H54 (cell line): ENCODE measurements at places on chromosomes 5 and 9.
A peak's percentile ranks its signal among the peaks of the same experiment; 100 is the strongest.

GRCh38 chr9:91408475-91408874 lies 15.2 kb downstream of the NFIL3 start:
- no peak for DNase-seq

DNA sequence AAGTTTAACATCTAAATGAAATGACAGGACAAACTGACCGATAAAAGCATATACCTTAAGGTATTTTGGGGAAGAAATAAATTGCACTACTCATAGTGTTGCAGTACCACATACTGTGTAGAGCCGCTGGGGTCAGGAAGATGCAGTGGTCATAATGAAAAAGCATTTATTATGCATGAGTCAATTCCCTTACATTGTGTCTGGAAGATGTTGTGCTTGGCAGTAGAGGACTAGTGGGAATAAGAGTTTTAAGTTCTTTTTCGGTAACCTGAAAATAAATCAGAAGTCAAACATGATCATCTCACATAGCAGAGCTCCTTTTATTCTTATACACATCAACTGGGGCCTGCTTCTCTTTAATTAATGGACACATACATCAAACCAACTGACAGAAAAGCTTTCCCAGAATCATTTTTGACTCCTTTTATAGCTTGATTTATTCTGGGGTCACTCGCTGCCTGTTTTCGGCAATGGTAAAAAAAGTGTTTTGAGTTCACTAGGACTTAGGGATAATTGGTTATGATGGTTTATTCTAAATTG lies 262.5 kb upstream of the CHD1 start:
- DNase-seq = no peak

GRCh38 chr5:69265931-69266330 lies 31.2 kb downstream of the CDK7 start:
- DNase-seq = no peak

GRCh38 chr5:584846-585245 lies 27.3 kb upstream of the CEP72 start:
- DNase-seq = no peak

- DNase-seq = no peak
Observed at GRCh38 chr5:127072861-127073846, at the start of gene C5orf63. TSS of gene C5orf63 (minus strand) at chr5:127073502. CDS start at chr5:127058995, 14,507 bp downstream.

GRCh38 chr9:126511411-126511810 lies 102.3 kb upstream of the LMX1B start:
- no peak for DNase-seq

DNA sequence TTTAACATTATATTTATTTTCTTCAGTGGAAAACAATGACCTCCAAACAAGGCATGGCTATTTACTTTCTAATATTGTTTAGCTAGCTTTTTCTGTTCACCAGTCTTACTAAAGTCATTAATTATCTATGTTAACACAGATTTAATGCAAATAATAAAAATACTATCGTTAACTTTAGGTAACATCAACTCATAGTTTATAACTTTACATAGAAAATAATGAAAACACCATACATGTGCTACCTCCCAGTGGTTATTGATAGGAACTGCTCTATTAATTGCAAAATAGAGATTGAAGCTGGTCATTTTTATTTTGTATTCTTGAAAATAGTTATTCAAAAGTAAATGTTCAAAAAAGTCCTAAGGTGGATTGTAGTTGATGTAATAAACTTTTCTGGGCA lies 78.3 kb upstream of the HCN1 start:
- no peak for DNase-seq

DNA sequence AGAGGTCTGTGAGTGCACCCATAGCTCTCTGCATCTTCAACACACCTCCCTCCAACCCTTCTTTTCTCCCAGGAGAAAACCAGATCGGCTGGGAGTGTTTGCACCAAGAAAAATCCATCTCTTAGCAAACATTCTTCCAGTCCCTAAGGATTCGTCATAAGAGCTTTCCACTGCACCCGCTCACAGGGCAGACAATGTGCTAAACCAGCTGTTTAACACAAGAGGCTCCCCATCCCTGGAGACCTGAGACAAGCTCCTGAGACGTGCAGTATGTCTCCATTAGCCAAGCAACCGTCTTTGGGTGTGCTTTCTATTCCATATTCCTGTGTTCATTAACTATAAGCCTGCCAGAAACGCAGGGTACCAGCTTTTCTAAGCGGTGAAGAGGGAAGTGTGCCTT lies 93.6 kb upstream of the ZNF462 start:
- no peak for DNase-seq

DNA sequence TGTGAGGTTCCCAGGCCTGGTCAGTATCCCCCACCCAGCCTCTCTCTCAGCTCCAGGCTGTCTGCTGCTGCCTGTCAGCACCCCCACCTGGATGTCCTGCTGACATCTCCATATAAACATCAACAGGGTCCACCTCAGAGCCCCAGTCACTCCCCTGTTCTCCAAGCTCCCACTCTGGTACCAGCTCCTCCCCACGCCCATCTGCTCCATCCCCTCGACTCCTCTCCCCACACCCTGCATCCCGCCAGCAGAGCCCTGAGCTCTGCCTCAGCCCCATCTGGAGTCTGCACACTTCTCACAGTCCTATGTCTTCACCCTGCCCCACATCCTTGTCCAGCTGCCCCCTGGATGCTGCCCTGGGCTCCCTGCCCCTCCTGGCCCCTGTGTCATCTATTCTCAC lies 67.7 kb upstream of the LRRTM2 start:
- no peak for DNase-seq

DNA sequence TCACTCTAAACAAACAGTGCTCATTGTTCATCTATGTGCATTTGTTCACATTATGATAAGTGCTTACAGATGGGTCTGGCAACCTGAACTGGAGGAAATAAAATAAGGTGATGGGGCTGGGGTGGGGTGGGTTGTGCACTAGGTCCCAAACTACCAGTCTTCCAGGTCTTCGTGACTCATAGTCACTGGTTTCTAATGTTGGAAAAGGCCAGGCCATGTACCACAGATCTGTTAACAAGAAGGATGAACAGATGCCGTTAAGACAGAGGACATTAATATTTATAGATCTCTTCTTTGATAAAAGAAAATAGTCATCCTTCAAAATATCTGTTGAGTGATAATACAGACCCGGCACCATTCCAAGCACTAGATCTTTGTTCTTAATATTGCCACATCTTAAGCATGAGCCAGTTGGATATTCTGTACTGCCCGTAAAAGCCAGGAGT lies 71.4 kb upstream of the STARD4 start:
- DNase-seq = no peak

GRCh38 chr5:61304590-61305381 lies 27.3 kb upstream of the ZSWIM6 start:
- no peak for DNase-seq

DNA sequence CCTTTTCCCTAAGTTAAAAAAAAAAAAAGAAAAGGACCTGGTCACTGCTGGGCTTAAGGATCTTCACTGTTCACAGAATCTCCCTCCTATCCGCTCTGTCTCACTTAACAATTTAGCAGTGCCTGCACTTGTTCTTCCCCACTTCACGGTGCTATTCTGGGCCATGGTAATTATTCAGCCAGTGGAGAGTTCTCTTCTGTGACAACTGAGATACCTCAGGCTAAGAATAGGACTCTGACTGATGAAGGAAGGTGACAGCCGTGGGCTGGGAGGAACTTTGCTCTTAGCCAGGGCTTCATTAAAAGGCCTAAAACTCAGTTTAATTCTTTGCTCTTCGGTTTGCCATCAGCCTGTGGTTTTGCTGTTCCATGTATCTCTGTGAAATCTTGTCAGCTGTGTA lies 51.9 kb upstream of the ENTREP1 start:
- no peak for DNase-seq

- DNase-seq = peak; percentile 12
Observed at GRCh38 chr9:33350310-33350709, 52.1 kb downstream of the AQP7 start.

DNA sequence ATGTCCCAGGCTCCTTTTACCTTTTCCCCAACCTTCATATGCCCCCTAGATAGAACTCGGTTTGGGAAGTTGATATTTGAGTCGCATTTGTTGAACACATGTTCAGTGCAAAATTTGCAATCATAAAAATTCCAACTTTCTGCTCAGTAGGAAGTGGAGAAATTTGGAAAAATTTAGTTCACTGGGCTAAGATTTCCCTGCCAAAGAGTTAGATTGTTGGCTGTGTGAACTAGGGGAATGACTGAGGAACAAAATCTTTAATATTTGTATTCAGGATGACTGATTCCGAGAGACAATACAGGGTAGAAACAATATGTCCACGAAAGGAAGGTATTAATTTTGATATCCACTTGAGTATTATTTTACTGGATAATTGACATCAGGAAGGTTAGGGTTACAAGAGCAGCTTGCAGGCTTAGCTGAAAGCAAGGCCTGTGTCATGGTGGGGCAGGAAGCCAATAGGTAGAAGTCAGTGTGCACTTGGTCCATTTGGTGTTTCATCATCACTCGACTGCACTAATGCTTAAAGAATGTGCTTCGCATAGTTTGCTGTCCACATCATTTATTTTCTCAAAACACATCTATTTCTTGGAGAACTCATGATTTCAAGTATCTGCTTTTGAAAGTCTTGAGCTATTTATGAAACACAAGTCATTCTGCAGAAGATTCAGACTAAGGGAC lies 59.4 kb upstream of the GNA14 start:
- peak; percentile 96 for DNase-seq

- no peak for DNase-seq
Observed at GRCh38 chr5:177226860-177227259, 76.7 kb downstream of the RAB24 start.

DNA sequence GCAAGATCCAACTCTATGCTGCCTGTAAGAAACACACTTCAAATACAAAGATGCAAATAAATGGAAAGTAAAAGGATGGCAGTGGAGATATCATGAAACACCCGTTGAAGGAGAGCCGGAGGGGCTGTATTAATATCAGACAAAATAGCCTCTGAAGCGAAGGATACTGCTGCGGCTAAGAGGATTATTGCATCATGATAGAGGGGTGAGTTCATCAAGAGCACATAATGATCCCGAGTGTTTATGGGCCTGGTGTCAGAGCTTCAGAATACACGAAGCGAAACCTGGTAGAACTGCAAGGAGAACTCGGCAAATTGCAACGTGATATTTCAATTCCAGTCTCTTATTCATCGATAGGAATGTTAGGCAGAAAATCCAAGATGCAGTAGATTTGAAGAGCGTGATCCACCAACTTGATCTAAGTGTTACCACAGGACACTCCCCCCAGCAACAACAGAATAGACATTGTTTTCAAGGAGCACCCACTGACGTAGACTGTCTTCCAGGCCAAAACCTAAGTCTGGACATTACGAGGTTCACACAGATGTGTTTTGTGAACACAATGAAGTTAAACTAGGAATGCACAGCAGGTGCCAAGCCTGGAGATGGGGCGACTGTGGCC lies 27.7 kb upstream of the QSOX2 start:
- DNase-seq = no peak

GRCh38 chr9:116693233-116693731 lies 6.2 kb downstream of the TRIM32 start:
- DNase-seq = no peak

DNA sequence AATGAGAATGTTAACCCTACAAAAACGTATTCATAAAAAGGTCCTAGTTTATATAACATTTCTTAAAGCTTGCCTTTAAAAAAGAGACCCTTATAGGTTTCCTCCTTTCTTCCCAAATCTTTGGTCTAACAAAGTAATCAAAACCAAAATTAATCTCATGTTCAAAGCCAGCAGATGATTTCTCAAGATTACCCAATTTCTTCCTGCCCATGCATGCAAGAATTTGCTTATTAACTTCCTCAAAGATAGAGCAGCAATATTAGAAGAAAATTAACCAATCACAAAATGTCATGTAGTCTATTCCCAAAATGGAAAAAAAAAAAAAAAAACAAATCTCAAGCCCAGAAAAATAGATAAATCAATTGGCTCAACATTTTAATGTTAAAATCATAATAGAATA lies 114.9 kb downstream of the MLLT3 start:
- DNase-seq = no peak

DNA sequence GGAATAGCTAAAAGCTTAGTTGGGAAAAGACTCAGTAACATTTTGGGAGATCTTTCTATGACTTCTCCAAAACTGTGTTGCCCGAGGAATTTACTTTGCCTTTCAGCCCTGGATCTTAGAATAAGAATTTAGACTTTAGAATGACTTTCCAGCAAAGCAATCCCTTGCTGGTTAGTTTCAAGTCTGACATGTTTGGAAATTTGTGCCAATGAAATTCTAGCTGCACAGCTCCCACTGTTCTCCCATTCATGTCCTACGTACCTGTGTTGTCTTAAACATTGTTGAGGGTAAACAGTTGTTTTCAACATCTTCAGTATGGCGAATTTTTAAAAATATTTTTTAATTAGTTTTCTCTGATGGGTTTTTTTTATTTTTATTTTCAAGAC lies 111.4 kb downstream of the CCDC192 start:
- no peak for DNase-seq

GRCh38 chr5:93336330-93337110 lies 244.5 kb downstream of the NR2F1-AS1 start:
- no peak for DNase-seq

- no peak for DNase-seq
Observed at GRCh38 chr9:21119093-21119770, 22.4 kb downstream of the IFNW1 start.

- DNase-seq = no peak
Observed at GRCh38 chr9:132697230-132697629, 27.0 kb downstream of the GTF3C4 start.

GRCh38 chr9:111691672-111692329 lies 30.4 kb downstream of the GNG10 start:
- DNase-seq = no peak

- no peak for DNase-seq
Observed at GRCh38 chr5:132132138-132132537, 58.5 kb downstream of the CSF2 start.

DNA sequence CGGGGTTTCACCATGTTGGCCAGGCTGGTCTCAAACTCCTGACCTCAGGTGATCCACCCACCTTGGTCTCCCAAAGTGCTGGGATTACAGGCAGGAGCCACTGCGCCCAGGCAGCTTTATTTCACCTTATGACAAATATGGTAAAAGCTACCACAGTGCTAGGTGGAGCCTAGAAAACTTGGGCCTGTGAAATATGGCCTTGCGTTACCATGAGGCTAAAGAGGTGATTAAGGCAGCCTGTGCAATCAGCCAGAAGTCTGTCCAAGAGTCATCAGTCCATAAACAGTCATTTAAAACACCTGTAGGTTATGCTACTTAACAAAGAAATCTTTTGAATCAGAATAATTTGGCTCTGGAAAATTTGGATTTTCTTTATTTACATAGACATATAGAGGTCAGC lies 114.8 kb upstream of the ANKH start:
- DNase-seq = no peak

GRCh38 chr9:110217656-110218099 lies 9.7 kb upstream of the C9orf152 start:
- DNase-seq = no peak

DNA sequence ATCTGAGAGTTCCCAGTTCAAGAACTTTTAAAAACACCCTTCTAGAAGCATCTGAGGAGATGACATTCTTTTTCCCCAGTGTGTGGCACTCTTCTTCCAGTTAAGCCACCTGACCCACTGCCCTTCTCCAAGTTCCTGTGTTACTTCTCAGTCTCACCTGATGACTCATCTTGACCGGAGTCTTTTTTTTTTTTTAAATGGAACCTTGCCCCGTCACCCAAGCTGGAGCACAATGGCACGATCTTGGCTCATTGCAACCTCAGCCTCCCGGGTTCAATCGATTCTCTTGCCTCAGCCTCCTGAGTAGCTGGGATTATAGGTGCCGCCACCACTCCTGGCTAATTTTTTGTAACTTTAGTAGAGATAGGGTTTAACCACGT lies 224.1 kb upstream of the DAB2 start:
- DNase-seq = peak; percentile 46
